ENCODE measurements at places on chromosomes 4 and X. TPM values are rescaled to one million over a fixed set of nuclear protein-coding genes. Genes with fewer than 3 reads are reported as not detected.

- DNase-seq: no peak
Observed at GRCh38 chr4:123579961-123580360, 183.4 kb downstream of the SPRY1 start.

DNA sequence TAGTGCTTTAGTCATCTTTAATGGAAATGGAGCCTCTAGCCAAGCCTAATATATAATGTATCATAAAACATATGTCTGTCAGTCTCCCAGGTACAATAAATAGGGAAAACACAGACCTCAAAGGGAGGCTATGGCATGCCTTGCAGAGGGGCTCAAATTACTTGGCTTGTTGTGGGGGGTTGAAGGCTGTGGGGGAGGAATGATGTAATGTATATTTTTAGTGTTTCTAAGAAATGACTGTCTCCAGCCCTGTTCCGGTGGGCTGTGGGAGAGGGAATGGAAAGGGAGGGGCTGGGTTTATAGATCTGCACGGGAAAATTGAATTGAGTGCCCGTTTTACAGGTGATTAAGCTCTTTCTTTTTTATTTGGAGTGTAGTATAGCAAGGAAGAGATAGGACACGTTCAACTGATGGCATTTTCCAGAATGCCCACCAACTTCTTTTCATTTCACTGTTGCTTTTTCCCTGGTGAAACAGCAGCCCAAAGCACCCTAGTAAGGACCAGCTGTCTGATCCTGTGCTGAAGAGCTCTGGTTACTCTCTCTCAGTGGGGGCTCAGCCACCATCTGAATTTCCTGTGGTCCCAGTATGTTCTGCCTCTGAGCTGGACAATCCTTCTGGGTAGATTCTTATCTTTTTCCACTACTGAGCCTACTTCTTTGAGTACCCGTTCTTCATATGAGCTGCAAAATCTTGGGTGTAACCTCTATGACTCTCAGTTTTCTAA, 220.7 kb upstream of the CASK start:
- DNase-seq: no peak

DNA sequence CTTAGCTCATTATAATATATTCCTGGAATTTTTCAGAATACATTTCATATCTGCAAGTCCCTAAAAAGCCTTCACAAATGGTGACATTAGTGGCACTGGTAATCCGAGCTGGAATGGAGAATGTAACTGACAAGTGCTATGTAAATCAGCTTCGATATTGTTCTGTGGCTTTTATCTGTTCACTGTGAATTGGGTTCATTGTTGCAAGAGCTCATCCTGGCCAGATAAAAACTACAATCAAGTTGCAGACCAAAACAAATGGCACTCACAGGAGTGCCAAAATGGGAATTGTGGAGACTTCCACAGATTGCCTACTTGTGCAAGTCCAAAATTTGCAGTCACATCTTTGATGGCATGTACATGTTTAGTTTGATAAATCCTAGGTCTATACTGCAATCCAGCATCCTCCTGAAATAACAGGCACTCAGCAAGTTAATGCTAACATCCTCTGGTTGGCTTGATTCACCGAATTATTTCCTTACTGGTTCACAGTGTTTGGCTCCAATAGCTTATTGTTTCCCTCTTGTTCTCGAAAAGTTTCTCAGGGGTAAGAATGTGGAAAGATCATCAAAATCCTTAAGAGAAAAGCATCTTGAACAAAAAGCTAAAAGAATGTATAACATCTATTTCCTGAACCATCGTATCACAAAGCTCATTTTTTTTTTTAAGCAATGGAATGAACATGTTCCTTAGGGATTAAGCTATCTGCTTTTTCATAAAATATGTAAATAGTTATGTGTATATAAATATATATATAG, 904.9 kb downstream of the CENPC start:
- DNase-seq: no peak

DNA sequence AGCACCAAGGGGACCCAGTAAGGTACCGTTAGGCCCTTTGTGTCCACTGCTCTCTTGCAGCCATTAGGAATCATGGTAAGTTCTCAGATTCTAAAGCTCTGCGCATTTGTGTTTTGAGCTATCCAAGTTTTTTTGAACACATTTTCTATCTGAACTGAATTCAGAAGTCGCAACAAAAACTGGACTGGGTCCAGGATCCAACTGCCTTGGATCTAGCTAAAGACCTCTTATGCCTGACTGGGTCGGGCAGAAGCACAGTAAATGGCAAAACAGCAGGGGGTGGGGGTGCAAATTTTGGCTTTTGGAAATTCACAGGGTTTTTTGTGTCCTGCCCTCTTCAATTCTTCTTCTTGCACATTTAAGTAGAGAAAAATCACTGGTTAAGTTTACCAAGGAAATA, 30.0 kb downstream of the RCHY1 start:
- no peak for DNase-seq

- peak; percentile 6 for DNase-seq
Observed at GRCh38 chrX:35890699-35891098, 28.8 kb upstream of the CFAP47 start.

GRCh38 chrX:13854003-13854402, 37.1 kb upstream of the GPM6B start:
- DNase-seq: no peak

DNA sequence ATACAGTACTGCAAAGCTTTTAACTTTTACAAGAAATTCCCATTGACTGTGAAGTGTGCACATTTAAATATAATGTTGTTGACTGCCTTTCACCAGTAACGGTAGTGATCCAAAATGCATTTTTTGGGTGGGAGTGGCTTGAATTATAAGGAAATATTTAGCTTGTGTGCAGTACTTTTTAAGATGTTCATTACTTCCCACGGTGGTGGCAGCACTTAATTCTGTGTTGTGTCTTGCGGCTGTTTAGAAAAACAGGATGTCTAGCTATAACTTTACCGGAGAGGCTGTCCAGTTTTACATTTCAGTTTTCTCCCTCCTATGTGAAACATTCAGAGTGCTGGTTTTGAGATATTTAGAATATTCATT, 1.7 kb downstream of the TMEM131L start:
- DNase-seq: no peak

GRCh38 chrX:39955625-39956024, 142.1 kb downstream of the BCOR start:
- DNase-seq: no peak

GRCh38 chr4:174334628-174335027, 50.9 kb downstream of the CEP44 start:
- DNase-seq: no peak

CSAG1 gene
- not detected for total RNA-seq

STS gene
- total RNA-seq: 4.7 TPM

EXOSC9 gene
- 9.4 TPM for total RNA-seq

TCEAL6 gene
- not detected for total RNA-seq

LRAT gene
- 0.27 TPM for total RNA-seq

SLC9B1 gene
- total RNA-seq: 0.20 TPM

EGFL6 gene
- total RNA-seq: not detected
